ENCODE measurements at places on chromosomes 7 and 10.

GRCh38 chr7:85196696-85197095 is 9.8 kb upstream of the SEMA3D start:
- no peak for DNase-seq

DNA sequence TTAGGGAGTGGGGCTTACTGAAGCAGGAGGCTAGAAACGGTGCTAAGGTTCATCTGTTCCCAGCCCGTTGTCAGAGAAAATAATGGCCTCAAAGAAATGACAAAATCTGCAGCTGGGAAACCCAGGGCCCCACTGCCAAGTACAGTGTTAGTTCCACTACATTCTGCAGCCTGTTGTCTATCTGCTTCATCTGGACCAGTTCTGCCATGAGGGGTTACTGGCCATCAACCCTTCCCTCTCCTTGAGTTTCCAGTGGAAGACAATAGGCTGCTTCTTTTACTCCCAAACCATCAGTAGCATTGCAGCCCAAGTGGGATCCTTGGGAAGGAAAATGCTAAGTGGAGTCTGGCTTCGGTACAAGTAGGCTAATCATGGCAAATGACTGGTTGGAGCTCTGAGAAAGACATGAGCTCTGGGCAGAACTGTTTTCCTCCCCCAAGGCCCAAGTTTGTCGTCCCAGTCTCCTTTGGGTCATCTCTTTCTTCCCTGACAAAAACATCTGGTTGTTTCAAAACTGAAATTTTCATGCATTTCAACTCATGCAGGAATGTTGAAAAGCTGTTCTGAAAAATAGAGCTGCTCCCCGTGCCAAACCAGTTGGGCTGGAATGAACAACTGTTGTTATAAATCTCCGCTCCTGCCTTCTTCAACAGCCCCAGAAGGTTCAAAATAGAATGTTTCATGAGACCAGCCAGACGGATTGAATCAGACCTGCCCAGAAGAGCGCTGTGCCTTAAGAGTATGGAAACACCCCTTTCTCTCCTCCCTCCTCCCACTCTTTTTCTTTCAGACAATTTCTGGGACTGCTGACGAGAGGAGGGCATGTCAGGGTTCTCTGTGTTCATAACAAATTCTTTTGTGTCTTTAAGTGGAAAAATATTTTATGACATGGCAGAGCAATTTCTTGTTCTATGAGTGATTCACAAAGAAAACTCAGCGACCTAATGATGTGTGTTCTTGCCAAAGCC is 116.6 kb downstream of the RAB18 start:
- DNase-seq, result no peak

GRCh38 chr7:101598422-101598985 is 30.6 kb downstream of the MYL10 start:
- DNase-seq, result no peak

GRCh38 chr10:86356296-86356695 is 10.3 kb downstream of the GRID1 start:
- no peak for DNase-seq

Measured in CD4-positive, alpha-beta T cell treated with Interleukin-10 for 1 hour (primary cell).